Left lung (tissue), 14 donors: ENCODE measurements at places on chromosomes 16 and 17. TPM values are rescaled to one million over a fixed set of nuclear protein-coding genes. Genes with fewer than 3 reads are reported as not detected.

CHD9NB gene
- 2.5 TPM for polyA plus RNA-seq

- no peaks in the 10 kb centered on the region for H3K4me1 ChIP-seq
- no peaks in the 10 kb centered on the region for H3K36me3 ChIP-seq
- no peaks in the 10 kb centered on the region for H3K27me3 ChIP-seq
- H3K27ac ChIP-seq: no peak overlapping the region
- DNase-seq: no peak
Observed at GRCh38 chr16:68487669-68488068, 39.4 kb upstream of the SMPD3 start.

- H3K4me3 ChIP-seq: no peak overlapping the region
- peak overlapping the region; percentile 54 for H3K27ac ChIP-seq
- H3K36me3 ChIP-seq: no peaks in the 10 kb centered on the region
- peaks cover 28% of the 10 kb centered on the region for H3K4me1 ChIP-seq
- no peaks in the 10 kb centered on the region for H3K27me3 ChIP-seq
Observed at GRCh38 chr16:14097182-14097959, 26.3 kb downstream of the MRTFB start.

DNA sequence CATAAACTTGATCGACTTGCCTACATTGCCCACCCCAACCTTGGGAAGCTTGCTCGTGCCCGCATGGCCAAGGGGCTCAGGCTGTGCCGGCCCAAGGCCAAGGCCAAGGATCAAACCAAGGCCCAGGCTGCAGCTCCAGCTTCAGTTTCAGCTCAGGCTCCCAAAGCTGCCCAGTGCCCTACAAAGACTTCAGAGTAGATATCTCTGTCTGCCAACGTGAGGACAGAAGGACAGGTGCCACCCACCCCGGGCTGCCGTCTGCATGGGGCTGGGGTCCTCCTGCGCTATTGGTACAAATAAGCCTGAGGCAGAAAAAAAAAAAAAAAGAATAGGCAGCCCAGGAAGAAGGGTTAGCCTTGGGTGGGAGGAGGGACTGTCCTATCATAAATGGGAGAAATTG lies 37.1 kb downstream of the DNAH2 start:
- H3K27me3 ChIP-seq: no peaks in the 10 kb centered on the region
- H3K27ac ChIP-seq: no peak overlapping the region
- H3K36me3 ChIP-seq: no peaks in the 10 kb centered on the region
- H3K4me3 ChIP-seq: no peak overlapping the region
- no peaks in the 10 kb centered on the region for H3K4me1 ChIP-seq
- DNase-seq: no peak

DNA sequence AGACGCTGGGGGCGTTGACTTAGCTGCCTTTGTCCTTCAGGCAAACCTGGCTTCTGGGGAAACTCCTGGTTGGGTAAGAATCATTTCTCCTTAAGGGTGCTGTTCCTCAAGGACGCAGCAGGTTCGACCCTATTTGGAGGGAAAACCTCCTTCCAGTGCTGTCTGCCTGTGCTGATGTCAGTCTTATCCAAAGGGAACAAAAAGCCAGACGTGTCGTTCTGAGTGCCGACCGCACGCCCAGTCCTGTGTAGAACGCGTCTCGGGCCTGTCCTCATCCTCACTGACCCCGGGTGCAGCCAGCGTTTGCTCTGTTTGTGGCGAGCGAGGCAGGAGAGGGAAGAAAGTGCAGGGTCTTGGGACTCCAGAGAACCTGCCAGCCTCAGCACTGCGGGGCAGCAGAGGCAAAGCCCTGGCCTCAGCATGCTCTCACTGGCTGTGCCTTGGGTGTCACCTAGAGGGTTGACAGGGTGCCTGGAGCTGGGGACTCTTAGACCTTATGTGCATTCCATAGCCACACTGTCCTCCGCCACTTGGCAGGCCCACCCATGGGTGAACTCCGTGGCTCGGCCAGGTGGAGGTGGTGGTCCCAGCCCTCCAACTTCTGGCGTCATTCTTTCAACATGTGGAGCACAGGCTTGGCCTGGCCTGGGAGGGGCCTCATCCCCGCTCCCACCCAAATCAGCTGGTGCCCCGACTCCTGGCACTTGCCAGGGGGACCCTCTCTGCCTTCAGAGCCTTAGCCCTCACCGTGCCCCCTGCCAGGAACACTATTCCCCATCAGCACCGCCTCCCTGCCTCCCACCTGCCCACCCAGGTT lies 6.0 kb downstream of the SNN start:
- H3K36me3 ChIP-seq: no peaks in the 10 kb centered on the region
- H3K27me3 ChIP-seq: no peaks in the 10 kb centered on the region
- H3K4me1 ChIP-seq: peaks cover 86% of the 10 kb centered on the region
- H3K27ac ChIP-seq: no peak overlapping the region
- no peak for DNase-seq

DNA sequence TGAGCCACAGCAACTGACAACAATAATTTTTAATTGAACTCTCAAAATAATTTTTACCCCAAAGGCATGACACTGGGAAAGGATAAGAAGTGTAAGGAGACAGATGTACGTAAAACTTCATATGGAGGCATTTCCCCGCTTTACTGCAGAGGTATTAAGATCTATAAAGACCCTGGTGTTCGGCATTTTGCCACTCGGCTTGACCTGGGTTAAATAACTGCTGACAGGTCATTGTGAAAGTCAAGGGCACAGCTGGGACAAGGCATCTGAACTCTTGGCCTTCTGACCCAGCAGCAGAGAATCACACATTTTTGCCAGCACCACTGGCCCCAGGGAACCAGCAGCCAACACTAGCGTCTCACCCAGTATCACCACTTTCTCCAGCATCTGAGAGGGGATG lies 372.1 kb downstream of the SOX9 start:
- H3K36me3 ChIP-seq: no peaks in the 10 kb centered on the region
- no peak for DNase-seq
- no peak overlapping the region for H3K27ac ChIP-seq
- no peaks in the 10 kb centered on the region for H3K27me3 ChIP-seq
- H3K4me1 ChIP-seq: no peaks in the 10 kb centered on the region

GRCh38 chr17:82838386-82839063 lies 1.3 kb downstream of the ZNF750 start:
- peak overlapping the region; percentile 10 for H3K4me3 ChIP-seq
- peak; percentile 58 for DNase-seq
- peaks cover 25% of the 10 kb centered on the region for H3K4me1 ChIP-seq
- no peaks in the 10 kb centered on the region for H3K27me3 ChIP-seq
- H3K36me3 ChIP-seq: no peaks in the 10 kb centered on the region
- H3K27ac ChIP-seq: peak overlapping the region; percentile 54

- H3K36me3 ChIP-seq: peaks cover 4% of the 10 kb centered on the region
- H3K27me3 ChIP-seq: peaks cover 20% of the 10 kb centered on the region
Observed at GRCh38 chr17:39200957-39201510, 951 bp downstream of the RPL19 start.

- no peak for DNase-seq
- no peak overlapping the region for H3K4me3 ChIP-seq
- no peaks in the 10 kb centered on the region for H3K27me3 ChIP-seq
- no peak overlapping the region for H3K27ac ChIP-seq
- H3K4me1 ChIP-seq: no peaks in the 10 kb centered on the region
Observed at GRCh38 chr16:17345043-17345442, 125.7 kb downstream of the XYLT1 start.

DNA sequence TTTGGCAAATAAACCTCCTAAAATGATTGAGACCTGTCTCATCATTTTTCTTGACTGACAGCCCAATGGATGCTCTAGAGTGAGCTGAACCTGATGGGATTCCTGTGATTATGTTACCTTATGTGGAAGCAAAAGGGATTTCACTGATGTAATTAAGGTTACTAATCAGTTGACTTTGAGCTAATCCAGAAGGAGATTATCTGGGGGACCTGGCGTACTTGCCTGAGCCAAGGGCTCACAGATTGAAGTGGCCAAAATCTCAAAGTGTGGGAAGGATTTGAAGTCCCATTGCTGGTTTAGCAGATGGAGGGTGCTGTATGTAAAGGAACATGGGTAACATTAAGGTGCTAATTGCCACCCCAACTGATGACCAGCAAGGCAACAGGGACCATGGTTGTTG lies 214.0 kb downstream of the CPPED1 start:
- H3K4me1 ChIP-seq: no peaks in the 10 kb centered on the region
- no peak overlapping the region for H3K4me3 ChIP-seq
- H3K27ac ChIP-seq: no peak overlapping the region
- no peak for DNase-seq
- no peaks in the 10 kb centered on the region for H3K27me3 ChIP-seq
